Epithelial cell of proximal tubule (primary cell): ENCODE measurements at places on chromosomes 7 and 10. TPM values are rescaled to one million over a fixed set of nuclear protein-coding genes. Genes with fewer than 3 reads are reported as not detected.
A peak's percentile ranks its signal among the peaks of the same experiment; 100 is the strongest.

DNA sequence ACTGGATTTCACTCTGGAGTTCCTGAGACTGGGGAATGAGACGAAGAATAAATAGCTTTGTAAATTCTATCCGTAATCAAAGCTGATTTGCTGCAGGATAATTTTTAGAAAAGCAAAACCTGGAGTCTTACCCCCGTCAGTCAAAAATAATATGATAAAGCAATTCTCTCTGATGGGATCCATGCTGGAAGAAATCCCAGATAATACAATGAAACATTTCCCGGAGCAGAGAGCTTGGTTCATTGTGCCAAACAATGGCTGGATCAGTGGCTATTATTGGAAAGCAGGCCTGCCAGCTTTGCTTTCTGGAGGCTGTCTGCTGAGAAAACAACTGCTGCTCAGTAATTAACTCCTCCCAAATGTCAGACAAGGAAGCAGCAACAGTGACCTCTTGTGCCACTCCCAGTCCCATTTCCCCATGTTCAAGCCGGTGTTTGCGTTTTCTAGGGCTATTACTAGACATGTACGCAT is 609.4 kb upstream of the PCDH15 start:
- DNase-seq: no peak

DNA sequence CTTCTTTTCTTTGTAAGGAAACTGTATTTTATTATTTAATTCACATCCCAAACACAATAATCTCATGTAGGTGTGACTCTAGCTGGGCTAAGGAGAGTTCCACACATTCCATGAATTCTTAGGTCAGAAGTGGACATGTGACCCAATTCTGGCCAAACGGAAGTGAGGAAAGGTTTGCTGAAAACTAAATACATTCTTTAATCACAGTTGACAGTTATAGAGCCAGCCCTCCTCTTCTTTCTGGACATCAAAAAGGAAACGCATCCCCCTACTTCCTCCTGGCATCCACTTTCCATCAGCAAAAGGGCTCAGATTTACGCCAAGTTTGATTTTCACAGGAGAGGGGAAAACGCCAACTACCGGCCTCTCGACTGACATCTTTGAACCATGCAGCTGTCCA is 774.4 kb upstream of the POM121L12 start:
- no peak for DNase-seq

- no peak for DNase-seq
Observed at GRCh38 chr7:122528879-122529481, 169.9 kb downstream of the RNF133 start.

DNA sequence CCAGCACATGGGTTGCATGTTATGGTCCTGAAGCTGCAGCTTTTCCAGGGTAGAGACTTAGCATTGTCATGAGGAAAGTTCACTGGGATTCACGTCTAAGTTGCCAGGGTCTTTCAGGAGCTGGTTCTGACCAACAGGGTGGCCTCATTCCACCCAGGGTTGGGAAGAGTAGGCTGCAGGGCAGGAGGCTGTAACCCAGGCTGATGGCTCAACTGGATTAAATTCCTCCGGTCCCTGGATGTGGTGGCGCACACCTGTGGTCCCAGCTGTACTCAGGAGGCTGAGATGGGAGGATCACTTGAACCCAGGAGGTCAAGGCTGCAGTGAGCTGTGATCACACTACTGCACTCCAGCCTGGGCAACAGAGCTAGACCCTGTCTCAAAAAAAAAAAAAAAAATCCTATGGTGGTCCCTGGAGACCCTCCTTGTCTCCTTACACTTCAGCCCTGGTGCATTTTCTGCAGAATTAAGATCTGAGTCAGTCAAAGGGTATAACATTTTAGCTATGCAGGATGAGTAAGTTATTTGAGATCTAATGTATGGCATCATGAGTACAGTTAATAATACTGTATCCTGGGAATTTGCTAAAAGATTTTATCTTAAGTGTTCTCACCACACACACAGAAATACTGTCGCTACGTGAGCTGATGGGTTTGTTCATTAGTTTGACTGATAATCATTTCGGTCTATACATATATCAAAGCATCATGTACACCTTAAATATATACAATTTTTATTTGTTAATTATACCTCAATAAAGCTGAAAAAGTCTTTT is 44.0 kb downstream of the ASB13 start:
- DNase-seq: no peak

GRCh38 chr7:134593530-134594392 is 44.9 kb downstream of the AKR1B15 start:
- peak; percentile 70 for DNase-seq

Gene MEOX2
- not detected in 2 replicates for total RNA-seq

Gene SLC16A12
- 1.2 and 3.7 TPM in 2 replicates for total RNA-seq

GRCh38 chr10:112896273-112896672 is 53.8 kb upstream of the TCF7L2 start:
- DNase-seq: no peak

DNA sequence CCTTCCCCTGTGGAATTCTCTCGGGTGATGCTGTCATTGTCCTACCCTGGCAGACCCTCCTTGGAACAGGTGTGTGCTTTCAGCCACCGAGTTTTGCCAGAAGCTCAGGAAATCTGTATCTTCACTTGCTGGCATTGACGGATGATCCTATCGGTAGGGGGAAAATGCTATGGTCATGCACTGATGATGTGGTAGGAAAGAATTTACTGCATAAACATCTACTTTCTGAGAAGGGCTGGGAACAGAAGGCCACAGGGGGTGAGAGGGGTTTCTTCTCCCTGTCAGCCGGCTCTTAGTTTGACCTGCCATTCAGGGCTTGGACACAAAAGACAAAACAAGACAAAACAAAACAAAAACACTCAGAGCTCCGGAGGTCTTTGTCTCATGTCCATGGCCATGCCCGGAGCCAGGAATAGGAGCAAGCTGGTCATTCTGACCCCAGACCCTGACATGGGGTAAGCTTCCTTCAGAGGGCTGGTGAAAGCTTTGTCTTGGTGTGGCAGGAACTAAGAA is 43.6 kb upstream of the CARD11 start:
- no peak for DNase-seq

DNA sequence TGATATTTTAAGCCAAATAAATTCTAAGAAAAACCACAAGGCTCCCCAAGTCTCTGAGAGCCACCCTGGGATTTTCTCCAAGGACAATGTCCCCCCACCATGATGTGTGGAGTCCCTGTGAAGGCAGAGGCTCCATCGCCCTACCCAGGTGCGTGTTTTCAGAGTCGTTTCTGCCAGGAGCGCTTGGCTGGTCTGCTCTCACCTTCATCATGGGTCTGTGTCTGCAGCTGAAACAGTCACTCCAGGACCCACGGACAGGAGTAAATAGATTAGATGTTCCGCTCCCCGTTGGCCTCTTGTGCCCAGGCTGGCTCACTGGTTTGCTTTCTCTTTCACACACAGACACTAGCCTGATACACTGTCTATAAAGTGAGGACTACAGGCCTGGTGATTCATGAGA is 217.5 kb downstream of the SFMBT2 start:
- DNase-seq: no peak

Gene PRPS1L1
- total RNA-seq: not detected in 2 replicates

GRCh38 chr10:393787-394438 is 258.7 kb downstream of the ZMYND11 start:
- no peak for DNase-seq

Gene NUTM2D
- 0.65 and 1.0 TPM in 2 replicates for total RNA-seq

GRCh38 chr7:69193061-69193460 is 405.2 kb upstream of the AUTS2 start:
- no peak for DNase-seq

DNA sequence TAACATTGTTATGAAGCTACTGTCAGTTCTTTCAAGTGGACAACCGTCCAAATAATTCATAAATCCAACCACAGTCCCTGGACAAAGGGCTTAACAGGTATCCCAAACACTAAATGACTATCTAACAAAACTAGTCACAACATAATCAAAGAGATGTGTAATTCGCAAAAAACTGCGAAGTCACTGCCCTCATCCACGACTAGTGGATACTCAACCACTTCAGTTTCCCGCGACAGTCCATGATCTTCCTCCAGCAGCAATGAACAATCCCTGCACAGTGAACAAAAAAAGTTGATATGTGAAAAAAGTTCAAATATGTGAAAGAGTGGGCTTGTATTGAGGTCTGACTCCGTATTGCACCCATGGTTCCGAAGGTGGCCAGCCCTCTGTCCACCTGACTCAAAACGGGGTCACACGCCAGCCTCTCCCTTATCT is 287 bp downstream of the DCLRE1A start:
- no peak for DNase-seq

DNA sequence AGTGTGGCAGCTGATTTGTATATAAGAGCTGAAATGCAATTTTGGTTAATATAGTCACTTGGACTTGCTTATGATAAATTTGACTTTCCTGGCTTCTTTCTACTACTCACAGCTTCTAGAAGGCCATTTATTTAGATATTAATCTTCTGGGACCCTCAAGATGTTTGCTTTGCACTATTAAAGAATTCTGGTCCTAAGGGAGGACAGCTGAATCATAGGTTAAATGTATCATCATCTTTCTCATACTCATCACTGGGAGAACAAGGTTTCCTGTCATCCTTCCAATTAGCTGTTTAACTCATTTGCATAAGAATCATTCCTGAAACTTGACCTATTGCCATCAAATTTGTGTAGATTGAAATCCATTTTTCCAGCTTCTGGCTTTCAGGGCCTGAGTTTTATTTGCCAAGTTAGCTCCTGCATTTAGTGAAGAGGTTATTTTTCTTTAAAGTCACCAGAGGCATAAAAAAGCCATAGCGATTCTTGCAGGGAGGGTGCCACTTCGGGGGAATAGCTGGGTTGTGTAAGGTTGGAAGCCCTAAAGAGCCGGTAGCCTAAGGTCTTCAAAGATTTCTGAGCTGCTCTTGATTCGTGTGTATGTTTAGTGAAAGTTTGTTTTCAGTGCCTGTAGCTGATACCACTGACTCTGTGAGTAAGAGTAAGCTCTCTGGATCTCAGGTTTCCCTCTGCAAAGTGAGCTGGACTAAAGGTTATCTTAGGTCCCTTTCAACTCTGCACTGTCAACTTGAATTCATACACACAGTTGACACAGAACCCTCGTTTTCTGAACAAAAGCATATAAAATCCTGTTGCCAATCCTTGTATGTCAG is 4.3 kb downstream of the MAP3K8 start:
- no peak for DNase-seq

GRCh38 chr10:29713450-29713849 is 78.7 kb upstream of the SVIL start:
- no peak for DNase-seq

Gene SUN3
- total RNA-seq: 0.43 TPM in 1 of 2 replicates, not detected in the other

Gene PDSS1
- 8.8 and 25.0 TPM in 2 replicates for total RNA-seq

GRCh38 chr10:71382757-71383156 is 14.0 kb upstream of the CDH23 start:
- no peak for DNase-seq

DNA sequence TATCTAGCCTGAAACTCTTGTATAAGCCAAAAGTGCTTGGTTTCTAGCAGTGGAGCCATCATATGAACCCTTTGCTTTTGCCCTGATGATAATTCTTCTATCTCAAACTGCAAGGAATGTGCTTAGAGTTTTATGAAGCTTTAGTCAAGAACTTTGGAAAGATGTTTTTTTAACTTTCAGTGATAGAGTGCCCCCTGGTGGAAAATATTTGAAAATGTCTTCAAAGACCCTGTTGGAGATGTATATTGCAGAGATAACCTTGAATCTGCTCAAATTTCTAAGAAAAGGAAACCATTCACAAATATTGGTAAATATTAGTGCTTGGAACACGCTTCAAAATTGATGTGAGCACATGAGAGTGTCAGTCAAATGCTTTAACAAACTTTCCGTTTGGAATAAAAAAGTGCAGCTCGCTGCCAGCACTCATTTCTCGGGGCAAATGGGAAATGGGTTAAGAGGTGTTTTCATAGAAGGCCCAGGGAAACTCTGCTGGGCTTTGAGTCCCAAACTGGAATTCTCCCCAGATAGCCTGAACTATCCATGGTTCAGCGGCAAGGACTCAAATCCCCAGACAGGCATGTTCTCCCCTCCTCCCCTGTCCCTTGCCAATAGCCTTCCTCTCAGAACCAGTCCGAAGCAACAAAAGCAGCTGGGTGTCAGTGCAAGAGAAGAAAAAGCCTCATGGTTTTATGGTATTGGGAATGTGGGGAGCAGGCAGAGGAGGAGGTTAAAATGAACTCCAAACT is 129.3 kb downstream of the MYOF start:
- no peak for DNase-seq

GRCh38 chr7:40634118-40634517 is 499.3 kb downstream of the SUGCT start:
- DNase-seq: no peak

Gene TEX47
- total RNA-seq: not detected in 2 replicates

DNA sequence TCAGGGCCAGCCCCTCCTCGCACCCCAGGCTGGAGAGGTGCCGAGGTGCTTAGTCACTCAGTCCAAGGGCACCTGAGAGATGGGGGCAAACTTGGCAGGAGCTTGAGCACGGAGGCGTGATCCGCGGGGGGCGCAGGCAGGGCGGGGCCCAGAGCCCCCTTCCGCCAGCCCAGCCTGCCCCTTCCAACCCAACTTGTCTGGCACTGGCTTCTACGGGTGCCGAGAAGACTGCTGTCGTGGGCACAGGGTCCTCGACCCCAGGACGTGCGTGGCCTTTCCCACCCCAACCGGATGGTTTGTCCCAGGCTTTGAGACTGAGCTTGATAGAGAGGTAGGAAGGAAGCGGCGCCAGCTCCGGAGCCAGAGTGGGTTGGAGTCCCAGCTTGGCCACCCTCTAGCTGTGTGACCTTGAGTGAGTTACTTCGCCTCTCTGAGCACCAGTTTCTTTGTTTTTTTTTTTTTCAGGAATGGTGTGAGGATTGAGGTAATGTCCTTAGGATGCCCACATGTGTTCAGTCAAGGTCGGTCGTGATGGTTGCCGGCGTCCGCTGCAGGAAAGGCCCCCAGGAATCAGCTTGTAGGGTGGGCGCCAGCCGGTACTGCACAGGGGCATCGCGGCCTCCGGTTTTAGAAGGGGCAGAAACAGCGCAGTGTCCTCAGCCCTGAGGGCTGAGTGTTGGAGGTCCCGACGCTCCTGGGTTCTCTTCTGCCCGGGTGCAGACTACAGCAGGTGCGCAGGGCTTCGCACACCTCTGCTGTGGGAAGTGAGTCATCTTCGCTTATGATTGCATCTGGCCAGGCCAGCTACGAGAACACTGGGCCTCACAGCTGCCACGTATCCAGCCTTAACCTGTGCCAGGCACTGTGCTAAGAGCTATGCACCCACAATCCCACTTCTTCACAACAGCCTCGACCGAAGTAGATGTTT is 28.6 kb upstream of the VAX1 start:
- DNase-seq: no peak

GRCh38 chr7:157224627-157225026 is 85.9 kb downstream of the UBE3C start:
- DNase-seq: no peak

- DNase-seq: no peak
Observed at GRCh38 chr10:78321500-78321899, 287.8 kb downstream of the RPS24 start.

Gene SYT15B
- total RNA-seq: 0.07 TPM in 1 of 2 replicates, not detected in the other

DNA sequence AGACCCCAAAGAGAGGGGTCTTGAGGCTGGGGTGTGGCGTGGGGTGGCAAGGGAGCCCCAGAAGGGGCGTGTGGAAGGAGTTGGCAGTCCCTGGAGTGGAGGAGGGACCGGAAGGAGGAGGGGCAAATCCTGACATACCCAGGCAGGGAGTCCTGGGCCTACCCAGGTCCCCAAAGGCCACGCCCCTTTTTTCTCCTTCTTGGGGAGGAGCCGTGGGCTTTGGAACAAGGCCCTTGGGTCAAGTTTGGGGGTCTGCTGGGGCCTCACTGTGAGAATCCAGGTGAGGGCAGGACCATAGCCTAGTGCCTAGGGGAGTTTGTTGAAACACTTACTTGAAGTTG is 1.2 kb upstream of the SMARCD3 start:
- DNase-seq: no peak

Gene HECW1
- total RNA-seq: not detected in 2 replicates
